CD4-positive, alpha-beta T cell treated with Interferon gamma for 1 hour (primary cell): ENCODE measurements at places on chromosomes 1 and 21.

DNA sequence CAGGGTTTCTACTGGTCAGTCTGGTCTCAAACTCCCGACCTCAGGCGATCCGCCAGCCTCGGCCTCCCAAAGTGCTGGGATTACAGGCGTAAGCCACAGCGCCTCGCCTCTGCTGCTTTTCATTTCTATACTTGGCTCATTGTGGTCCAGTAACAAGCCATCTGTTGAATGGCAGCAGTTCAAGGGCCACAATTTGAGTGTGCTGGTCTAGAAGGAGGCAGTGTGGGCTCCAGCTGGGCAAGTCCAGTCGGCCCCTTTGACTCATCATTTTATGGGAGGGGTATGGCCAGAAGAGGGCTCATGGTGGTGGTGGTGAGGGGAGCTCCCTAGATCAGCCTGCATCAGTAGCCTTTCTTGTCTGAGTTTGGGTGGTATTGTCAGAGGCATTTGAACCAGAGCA lies 33.2 kb downstream of the ATP8B2 start:
- DNase-seq = no peak

DNA sequence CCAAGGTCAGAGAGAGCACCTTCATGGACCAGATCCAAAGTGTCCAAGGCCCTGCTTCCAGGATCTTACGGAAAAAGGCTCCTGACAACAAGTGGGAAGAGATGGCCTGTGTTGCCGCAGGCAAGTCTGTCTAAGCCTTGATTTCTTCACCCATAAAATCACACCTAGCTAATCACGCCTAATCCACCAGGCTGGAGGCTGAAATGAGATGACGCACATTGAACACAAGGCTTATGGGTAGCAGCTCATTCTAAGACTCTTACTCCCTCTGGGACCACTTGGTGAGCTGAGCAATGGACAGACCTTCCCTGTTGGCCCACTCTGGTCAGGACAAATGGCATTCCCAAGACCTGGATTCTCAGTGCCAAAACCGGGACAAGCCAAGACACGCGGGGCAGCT lies 38.2 kb downstream of the GRIK3 start:
- no peak for DNase-seq

DNA sequence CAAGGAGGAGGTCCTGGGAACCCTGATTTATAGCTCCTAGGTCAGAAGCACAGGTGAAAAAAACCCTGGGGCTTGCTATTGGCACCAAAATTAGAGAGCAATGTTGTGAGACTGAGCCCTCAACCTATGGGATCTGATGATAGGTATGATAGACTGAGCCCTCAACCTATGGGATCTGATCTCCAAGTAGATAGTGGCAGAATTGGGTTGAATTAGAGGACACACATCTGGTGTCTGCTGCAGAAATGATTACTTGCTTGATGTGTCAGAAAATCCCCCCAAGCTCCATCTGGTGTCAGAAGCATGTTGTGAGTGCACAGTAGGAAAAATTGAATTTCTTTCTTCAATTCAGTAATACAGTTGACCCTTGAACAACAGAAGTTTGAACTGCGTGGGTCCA lies 62.4 kb downstream of the MAP3K21 start:
- no peak for DNase-seq

- no peak for DNase-seq
Measured at GRCh38 chr1:234715252-234716014, 105.5 kb upstream of the IRF2BP2 start.

- DNase-seq = no peak
Measured at GRCh38 chr1:176682830-176683535, 220.0 kb downstream of the PAPPA2 start.

- DNase-seq = no peak
Measured at GRCh38 chr1:27635396-27636142, 584 bp upstream of the FGR start.

- no peak for DNase-seq
Measured at GRCh38 chr1:216794586-216794985, 71.4 kb upstream of the ESRRG start.
